Naive thymus-derived CD8-positive, alpha-beta T cell (primary cell): ENCODE measurements at places on chromosomes 7 and 10. TPM values are rescaled to one million over a fixed set of nuclear protein-coding genes. Genes with fewer than 3 reads are reported as not detected.

- no peak for DNase-seq
Observed at GRCh38 chr7:129529643-129530042, 27.3 kb downstream of the SMKR1 start.

ST7 gene
- polyA plus RNA-seq: 5.3 TPM

FAM25A gene
- polyA plus RNA-seq: not detected

DNA sequence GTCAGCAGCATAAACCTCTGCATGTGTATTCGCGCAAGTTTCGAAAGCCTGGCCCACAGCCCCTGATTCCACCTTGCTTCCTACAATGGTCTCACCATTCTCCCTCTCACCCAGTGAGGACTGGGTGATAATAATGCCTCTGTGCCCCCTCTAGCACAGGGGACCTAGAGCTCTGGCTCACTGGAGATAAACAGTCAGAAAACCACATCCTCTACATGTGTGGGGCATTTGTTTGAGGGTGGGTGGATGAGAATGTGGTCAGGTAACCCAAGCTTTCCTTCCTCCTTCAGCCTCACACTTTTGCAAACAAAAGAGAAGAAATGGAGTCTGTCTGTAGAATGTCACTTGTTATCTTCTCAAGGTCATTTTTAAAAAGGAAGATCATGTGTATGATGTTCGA, 373.5 kb downstream of the KCNMA1 start:
- DNase-seq: no peak

GRCh38 chr7:115721293-115722217, 309.0 kb downstream of the TFEC start:
- DNase-seq: no peak

DNA sequence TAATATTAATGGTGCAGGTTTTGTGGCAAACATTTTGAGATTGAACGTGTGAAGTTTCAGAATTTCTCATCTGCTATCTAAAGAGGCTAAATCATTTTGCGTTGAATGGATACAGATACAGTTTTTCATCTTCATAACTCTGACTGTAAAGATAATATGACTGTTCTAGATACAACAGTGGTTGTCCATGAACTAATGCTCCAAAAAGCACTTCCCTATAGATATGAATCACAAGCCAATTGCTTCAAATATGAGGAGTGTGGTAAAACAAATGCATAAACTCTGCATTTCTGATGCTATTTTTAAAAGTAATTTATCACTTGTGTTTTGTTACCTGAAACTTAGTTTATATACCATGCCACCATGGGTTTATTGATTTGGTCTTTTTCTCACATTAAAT, 750.1 kb downstream of the MAGI2 start:
- no peak for DNase-seq

GRCh38 chr10:845526-845925, 86.0 kb downstream of the LARP4B start:
- no peak for DNase-seq

- no peak for DNase-seq
Observed at GRCh38 chr10:14150526-14150925, 180.2 kb downstream of the FRMD4A start.

DNA sequence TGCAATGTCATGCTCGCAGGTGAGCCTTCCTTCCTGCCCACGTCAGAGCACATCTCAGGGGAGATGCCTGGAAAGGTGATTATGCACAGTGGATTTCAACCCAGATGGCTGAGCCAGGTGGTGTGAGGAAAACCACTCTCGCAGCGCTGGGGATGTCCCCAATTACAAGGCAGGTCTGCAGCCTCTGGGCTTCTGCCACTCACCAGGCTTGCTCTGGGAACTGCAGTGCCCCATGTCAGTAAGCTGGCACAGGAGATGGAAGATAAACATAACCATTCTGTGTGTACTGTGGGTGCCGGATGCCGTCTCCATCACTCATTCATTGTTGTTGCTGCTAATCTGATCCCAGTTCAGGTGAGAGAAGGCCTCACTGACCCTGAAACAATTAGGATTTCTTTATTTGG, 222.9 kb upstream of the PITRM1 start:
- no peak for DNase-seq

- DNase-seq: no peak
Observed at GRCh38 chr10:13631594-13631993, 44.8 kb downstream of the PRPF18 start.

RAMP3 gene
- polyA plus RNA-seq: not detected

- DNase-seq: peak; percentile 28
Observed at GRCh38 chr10:26334932-26335573, 103.1 kb upstream of the APBB1IP start.

MCM10 gene
- not detected for polyA plus RNA-seq
